ENCODE measurements at places on chromosomes 3 and 15. TPM values are rescaled to one million over a fixed set of nuclear protein-coding genes. Genes with fewer than 3 reads are reported as not detected.

- DNase-seq = no peak
- no peaks in the 10 kb centered on the region for H3K4me1 ChIP-seq
- H3K4me3 ChIP-seq = no peak overlapping the region
- no peaks in the 10 kb centered on the region for H3K27me3 ChIP-seq
- H3K36me3 ChIP-seq = no peaks in the 10 kb centered on the region
Observed at GRCh38 chr15:78243058-78243457, 8.7 kb upstream of the ACSBG1 start.

- DNase-seq = no peak
- H3K4me3 ChIP-seq = no peak overlapping the region
- H3K4me1 ChIP-seq = no peaks in the 10 kb centered on the region
- H3K27me3 ChIP-seq = no peaks in the 10 kb centered on the region
- no peak overlapping the region for H3K27ac ChIP-seq
Observed at GRCh38 chr3:98388147-98388546, 2.3 kb upstream of the OR5K3 start.

DNA sequence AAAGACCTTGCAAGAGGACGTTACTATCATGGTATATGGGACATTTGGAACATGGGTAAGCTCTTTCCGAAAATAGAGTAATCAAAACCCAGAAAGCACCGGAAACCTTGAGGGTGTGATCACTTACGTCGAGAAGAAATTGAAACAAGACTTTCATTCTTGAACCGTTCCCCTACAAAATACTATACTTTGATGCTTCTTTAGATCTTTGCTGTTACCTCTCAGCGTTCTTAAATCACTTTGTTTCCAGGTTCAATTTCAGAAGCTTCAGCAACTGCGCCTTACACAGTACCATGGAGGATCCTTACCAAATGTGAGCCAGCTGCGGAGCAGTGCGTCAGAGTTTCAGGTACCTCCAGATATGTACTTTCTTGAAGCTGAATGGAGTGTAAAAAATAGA is 10.1 kb downstream of the CRTC3 start:
- no peak overlapping the region for H3K27ac ChIP-seq
- DNase-seq = no peak
- no peaks in the 10 kb centered on the region for H3K27me3 ChIP-seq

- peaks cover 35% of the 10 kb centered on the region for H3K4me1 ChIP-seq
- no peak overlapping the region for H3K27ac ChIP-seq
- DNase-seq = no peak
- H3K27me3 ChIP-seq = no peaks in the 10 kb centered on the region
- no peak overlapping the region for H3K4me3 ChIP-seq
Observed at GRCh38 chr3:58539626-58540025, 2.6 kb upstream of the ACOX2 start.

- H3K4me1 ChIP-seq = peaks cover 23% of the 10 kb centered on the region
- no peak overlapping the region for H3K4me3 ChIP-seq
- no peak for DNase-seq
- no peak overlapping the region for H3K27ac ChIP-seq
- no peaks in the 10 kb centered on the region for H3K27me3 ChIP-seq
- H3K36me3 ChIP-seq = no peaks in the 10 kb centered on the region
Observed at GRCh38 chr3:16053794-16054193, 120.7 kb upstream of the GALNT15 start.

- no peaks in the 10 kb centered on the region for H3K27me3 ChIP-seq
- DNase-seq = no peak
- no peak overlapping the region for H3K27ac ChIP-seq
- H3K4me1 ChIP-seq = no peaks in the 10 kb centered on the region
- no peaks in the 10 kb centered on the region for H3K36me3 ChIP-seq
Observed at GRCh38 chr3:161695811-161696210, 199.2 kb downstream of the OTOL1 start.

DNA sequence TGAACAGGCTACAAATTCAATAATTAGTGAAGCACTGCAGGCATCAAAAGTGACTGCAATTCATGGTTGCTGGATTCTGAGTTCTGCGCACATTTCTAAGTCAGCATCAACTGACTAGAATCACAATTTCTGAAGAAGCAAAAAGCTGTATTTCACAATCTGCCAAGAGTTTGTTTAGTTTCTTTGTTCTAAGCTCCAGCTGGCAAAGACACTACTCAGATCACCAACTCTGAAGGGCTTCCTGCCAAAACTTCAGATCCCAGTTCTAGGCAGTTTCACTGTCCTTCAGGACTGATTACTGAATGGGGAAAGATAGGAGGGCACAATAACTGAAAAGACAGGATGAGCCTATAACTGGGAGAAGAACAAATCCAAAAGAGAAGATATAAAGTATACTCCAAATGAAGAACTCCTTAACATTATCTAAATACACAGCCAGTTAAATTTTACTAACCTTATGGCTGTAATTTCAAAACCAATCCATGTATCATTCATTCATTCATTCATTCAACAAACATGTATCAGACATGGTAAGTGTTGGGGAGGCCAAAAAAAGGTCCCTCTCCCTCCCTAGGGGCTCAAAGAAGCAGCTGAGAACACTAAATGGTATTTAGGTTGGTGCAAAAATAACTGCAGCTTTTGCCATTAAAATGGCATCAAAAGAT is 17.1 kb downstream of the TJP1 start:
- peaks cover 40% of the 10 kb centered on the region for H3K4me1 ChIP-seq
- no peak overlapping the region for H3K27ac ChIP-seq
- H3K27me3 ChIP-seq = no peaks in the 10 kb centered on the region
- DNase-seq = no peak
- H3K36me3 ChIP-seq = no peaks in the 10 kb centered on the region

DNA sequence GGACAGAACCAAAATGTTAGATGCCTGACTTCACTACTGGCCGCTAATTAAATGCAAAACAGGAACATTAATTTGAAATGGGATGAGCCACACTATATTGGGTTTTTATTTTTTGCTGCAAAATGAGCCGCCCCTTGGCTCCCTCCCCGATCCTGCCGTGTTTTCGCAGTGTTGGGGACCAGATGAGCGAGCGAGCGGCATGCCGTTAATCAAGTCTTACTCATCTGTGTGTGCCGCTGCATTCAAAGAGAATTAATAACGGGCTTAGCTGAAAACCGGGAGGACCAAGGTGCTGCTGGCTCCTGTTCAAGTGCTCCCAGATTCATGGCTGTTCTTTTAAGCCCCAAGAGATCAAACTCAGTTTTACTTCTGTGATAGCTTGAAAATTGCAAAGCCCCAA is 20.0 kb downstream of the TAFA4 start:
- no peak overlapping the region for H3K4me3 ChIP-seq
- no peaks in the 10 kb centered on the region for H3K27me3 ChIP-seq
- H3K4me1 ChIP-seq = no peaks in the 10 kb centered on the region
- no peak overlapping the region for H3K27ac ChIP-seq
- H3K36me3 ChIP-seq = no peaks in the 10 kb centered on the region

Gene MAGI1
- 47.1 TPM for total RNA-seq

Gene TXNRD3
- total RNA-seq = 7.1 TPM

Gene LYZL4
- total RNA-seq = not detected

Gene SLC25A38
- 20.6 TPM for total RNA-seq

Gene ISL2
- 2.0 TPM for total RNA-seq

Gene LDHAL6B
- total RNA-seq = not detected

Gene SLC2A2
- total RNA-seq = not detected

Gene PLSCR2
- not detected for total RNA-seq

Measured in vagina (tissue), 2 donors.